ENCODE measurements at places on chromosomes 5 and 9. TPM values are rescaled to one million over a fixed set of nuclear protein-coding genes. Genes with fewer than 3 reads are reported as not detected.
A peak's percentile ranks its signal among the peaks of the same experiment; 100 is the strongest.

GRCh38 chr9:99057665-99058625 is 47.0 kb upstream of the TGFBR1 start:
- no peak for DNase-seq

- DNase-seq: no peak
Observed at GRCh38 chr9:135857371-135857786, 50.0 kb downstream of the CAMSAP1 start.

DNA sequence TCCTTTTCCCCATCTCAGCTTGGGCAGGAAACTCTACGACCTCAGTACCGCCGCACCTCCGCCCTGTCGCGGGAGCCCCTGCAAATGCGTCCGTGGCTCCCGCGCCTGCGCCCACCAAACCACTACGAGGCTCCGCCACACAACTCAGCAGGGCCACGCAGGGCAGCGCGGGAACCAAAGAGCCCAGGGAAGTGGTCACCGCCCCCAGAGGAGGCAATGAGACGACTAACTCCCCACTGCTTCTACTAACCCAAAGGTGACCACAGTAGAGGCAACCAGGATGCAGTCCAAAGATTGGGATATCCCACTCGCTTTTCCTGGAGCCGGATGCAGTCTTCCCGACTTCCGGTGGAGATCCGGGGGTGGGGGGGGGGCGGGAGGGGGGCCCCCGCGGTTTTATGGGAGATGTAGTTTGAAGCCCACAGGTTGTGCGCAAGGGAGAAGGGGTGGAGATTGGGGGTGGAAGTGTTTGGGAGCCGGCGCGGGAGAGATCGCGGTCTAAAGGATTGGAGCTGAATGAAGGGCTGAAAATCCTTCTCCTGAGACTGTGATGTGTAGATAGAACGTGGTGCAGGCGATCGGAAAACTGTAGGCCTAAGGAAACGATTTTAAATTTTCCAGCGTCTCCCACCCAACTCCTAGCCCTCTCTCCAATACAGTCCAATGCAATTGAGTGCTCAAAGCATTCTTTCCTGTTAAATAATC is at the start of gene NUDT12:
NUDT12 (minus strand) TSS at position 337 of the 705 bp plus-strand sequence. CDS start 2,541 bp downstream, outside the sequence.
- DNase-seq: peak; percentile 72

- no peak for DNase-seq
Observed at GRCh38 chr5:3027866-3028635, 276.6 kb upstream of the IRX2 start.

GRCh38 chr5:56147659-56148230 is 85.4 kb downstream of the ANKRD55 start:
- DNase-seq: no peak

GRCh38 chr5:112642885-112643284 is 94.8 kb upstream of the APC start:
- no peak for DNase-seq

DNA sequence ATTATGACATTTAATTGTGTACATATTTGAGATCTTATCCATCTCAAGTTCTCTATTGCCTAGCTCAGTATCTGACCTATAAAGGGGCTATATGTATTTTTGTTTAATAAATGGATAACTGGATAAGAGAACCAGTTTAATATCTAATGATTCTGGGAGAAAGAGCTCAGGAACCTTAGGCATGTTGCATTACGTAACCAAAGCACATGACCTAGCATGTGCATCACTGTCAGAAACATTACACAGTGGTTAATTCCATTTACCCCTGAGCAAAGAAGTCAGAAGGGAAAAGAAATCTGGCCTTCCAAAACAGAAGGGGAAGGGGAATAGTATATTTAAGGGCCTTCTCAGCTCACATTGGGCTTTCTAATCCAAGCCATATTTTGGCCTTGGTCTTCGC is 12.3 kb downstream of the PAPPA start:
- no peak for DNase-seq

DNA sequence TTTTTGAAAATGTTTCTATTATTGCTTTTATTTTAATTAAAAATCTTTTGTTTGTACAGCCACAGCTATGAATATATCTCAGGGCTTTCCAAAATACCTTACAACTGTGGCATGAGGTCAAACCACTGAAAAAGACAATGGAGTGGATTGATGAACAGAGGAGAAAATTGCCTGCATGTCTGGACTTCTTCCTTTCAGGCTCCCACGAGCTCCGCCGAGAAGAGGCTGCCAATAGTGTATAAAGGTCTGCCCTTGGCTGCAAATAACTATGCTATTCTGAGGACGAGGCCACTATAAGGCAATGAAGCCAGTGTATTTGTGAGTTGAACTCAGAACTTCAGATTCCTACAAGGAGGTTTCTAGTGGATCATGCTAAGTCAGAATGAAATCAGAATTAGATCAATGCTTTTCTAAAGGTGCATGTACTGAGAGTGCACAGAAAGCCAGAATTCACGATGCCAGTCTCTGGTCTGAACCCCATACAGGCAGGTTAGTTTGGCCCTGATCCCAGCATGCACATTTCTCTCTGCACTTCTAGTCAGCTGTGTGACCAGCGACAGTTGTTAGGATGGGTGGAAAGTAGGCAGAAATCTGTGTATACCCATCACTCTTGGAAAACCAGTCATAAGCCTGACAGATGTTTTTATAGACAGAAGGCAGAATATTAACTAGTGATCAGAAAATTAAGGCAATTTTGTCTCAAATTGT is 42.7 kb upstream of the PLPP1 start:
- DNase-seq: no peak

DNA sequence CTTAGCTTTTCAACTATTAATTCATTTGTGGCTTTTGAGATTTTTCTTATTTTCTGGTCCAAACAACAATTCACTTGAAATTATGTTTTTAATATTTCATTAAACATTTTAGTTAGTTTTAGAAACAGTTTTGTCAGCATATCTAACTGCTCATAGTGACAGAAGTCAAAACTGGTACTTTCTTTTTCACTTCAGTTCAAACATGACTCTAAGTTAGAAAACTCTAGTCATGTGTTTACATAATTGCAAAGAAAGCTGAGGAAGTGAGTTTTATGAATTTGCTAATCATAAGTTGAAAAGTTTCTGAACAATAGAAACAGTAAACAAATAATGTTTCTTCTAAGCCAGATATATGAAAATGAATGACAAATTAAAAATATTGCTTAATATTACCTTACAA is 1931.0 kb downstream of the EFNA5 start:
- no peak for DNase-seq

- no peak for DNase-seq
Observed at GRCh38 chr5:72241346-72242003, 78.6 kb downstream of the MRPS27 start.

- DNase-seq: no peak
Observed at GRCh38 chr9:91572811-91573210, 149.2 kb upstream of the NFIL3 start.

GRCh38 chr5:154411338-154411737 is 34.5 kb upstream of the SAP30L start:
- DNase-seq: no peak

DNA sequence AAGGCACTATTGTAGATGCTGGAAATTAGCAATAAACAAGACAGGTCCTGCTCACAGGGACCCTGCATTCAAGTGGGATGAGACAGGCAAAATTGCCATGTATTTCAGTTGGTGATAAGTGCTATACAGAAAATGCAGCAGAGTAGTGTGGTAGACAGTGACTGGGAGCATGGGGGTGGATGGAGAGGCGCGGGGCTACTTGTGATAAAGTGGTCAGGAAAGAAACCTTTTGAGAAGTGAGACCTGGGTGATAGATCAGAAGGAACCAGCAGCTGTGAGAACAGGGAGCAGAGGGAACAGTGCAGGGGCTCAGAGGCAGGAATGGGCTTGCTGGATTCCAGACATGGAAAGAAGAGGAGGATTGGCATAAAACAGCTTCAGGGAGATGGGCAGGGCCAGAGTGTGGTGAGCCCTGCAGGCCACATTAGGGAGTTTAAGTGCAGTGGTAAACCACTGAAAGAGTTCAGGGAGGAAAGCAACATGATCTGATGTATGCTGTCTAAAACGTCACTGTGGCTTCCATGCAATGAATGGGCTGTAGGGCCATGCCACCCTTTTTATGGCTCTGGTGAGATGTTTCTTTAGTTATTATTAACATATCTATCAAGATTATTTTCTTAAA is 7.3 kb downstream of the CRHBP start:
- no peak for DNase-seq

- no peak for DNase-seq
Observed at GRCh38 chr9:129878291-129878690, 43.0 kb downstream of the USP20 start.

The ASS1 gene
- total RNA-seq: 761 TPM

The TRIM7 gene
- 2.6 TPM for total RNA-seq

The GABRP gene
- not detected for total RNA-seq

The ERCC8 gene
- total RNA-seq: 15.2 TPM

The ASPN gene
- total RNA-seq: 4.1 TPM

The NR5A1 gene
- total RNA-seq: 0.18 TPM

The GPX8 gene
- total RNA-seq: 1.0 TPM

The SMARCA2 gene
- total RNA-seq: 93.7 TPM
